ENCODE measurements at places on chromosomes 13 and 19. TPM values are rescaled to one million over a fixed set of nuclear protein-coding genes. Genes with fewer than 3 reads are reported as not detected.

The CNFN gene
- not detected for total RNA-seq

The ERVV-1 gene
- not detected for total RNA-seq

The FFAR1 gene
- not detected for total RNA-seq

The CLDND2 gene
- not detected for total RNA-seq

The SOX1 gene
- total RNA-seq: 1.4 TPM

The RNASEH2A gene
- 20.2 TPM for total RNA-seq

The TEAD2 gene
- total RNA-seq: 29.5 TPM
